Ovary (tissue), 10 donors: ENCODE measurements at places on chromosomes 2 and 18. TPM values are rescaled to one million over a fixed set of nuclear protein-coding genes. Genes with fewer than 3 reads are reported as not detected.

Gene KIF5C
- total RNA-seq, result 18.7 TPM

Gene TCF7L1
- total RNA-seq, result 24.1 TPM

Gene KRTCAP3
- 4.4 TPM for total RNA-seq

Gene UGT1A5
- total RNA-seq, result not detected

Gene PLCD4
- 0.24 TPM for total RNA-seq

Gene INPP5D
- total RNA-seq, result 8.7 TPM

Gene MTHFD2
- 33.7 TPM for total RNA-seq

Gene OTX1
- total RNA-seq, result 0.25 TPM
